Glutamatergic neuron (in vitro differentiated cells): ENCODE measurements at places on chromosomes 4 and X.

- DNase-seq, result peak; percentile 70
Measured at GRCh38 chrX:152821145-152821765, 9.3 kb downstream of the CETN2 start.

DNA sequence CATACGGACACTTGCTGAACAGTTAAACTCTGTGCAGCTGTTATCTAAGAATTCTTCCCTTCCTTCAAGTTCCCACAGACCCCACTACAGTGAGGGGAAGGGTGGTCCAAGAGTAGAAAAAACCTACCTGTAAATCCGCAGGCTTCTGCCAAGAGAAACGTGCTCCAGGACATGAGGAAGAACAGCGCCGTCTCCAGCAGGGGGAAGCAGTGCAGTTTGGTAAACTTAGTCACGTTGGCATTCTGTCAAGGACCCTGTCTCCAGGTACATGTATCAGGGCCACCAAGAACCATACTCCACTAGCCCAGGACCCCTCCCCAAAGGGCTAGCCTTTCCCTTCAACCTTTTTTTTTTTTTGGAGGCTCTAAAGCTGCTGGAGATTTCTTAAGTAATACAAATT, 79.9 kb downstream of the CHST7 start:
- DNase-seq, result peak; percentile 15

DNA sequence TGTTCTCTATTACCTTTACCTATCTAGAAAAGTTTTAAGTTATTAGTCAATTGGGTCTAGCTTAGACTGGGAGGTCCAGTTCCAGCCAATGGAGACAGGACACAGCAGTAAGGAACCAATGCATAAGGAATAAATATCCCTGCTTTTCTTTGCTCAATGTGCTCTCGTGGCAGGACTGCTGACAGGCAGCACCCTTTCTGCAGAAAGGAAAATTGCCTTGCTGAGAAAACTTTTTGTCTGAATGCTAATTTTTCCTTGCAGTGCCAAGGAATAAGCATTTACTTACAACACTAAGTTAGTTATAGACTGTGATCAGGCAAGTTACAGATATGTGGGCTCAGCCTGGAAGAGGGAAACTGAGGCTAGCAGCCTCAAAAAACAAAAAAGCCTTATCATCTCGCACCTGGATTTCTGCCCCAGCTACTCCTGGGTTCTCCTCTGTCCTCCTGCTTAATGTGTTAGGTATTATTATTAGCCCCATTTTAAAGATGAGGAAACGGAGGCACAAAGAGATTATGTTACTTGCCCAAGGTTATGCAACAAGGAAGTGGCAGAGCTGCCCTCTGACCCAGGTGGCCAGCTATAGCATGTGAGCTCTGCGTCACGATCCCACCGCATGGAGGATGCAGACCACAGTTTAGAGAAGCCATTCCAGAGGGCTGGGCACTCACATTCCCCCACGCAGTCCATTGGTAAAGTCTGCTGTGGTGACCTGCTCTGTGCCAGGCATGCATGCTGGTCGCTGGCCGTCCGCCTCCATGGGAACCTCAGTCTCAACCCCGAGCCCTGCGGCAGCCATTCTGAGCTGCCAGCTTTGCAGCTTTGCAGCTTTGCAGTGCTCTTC, 40.5 kb upstream of the C4orf50 start:
- no peak for DNase-seq

DNA sequence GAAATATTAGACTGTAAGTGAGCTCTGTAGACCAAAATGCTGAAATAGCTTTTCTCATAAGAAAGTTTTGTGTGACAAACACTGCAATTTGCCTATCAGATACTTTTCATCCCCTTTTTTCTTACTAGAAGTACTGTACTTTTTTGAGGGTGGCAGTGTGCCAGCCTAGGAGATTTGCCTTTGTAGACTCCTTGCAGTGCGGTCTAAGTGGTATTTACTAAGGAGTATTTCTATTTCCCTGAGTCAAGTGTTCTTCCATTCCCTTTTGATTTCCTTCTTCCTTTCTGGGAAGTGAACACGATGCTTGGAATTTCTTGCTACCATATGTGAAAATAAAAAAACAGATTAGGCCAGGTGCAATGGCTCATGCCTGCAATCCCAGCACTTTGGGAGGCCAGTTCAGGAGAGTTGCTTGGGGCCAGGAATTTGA, 34.6 kb downstream of the PDLIM5 start:
- DNase-seq, result no peak

- peak; percentile 27 for DNase-seq
Measured at GRCh38 chr4:147924604-147925412, 192.9 kb downstream of the ARHGAP10 start.

GRCh38 chrX:74452199-74452481, 30.8 kb downstream of the SLC16A2 start:
- no peak for DNase-seq

DNA sequence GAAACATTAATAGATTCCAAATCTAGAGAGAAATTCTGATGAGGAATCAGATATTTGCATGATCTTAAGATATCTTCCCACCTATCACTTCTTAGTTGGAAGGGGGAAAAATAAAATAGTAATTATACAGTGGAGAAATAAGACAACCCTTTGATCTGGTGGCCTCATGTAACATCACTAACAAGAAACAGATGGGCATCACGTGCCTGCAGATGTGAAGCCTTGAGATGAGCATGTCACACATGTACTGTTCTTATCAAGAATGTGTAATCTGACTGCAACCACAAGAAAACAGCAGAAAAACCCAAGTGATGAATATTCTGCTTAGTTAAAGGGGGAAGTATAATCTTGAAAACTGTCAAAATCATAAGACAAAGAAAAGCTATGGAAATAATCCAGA, 31.4 kb upstream of the NKX6-1 start:
- no peak for DNase-seq

DNA sequence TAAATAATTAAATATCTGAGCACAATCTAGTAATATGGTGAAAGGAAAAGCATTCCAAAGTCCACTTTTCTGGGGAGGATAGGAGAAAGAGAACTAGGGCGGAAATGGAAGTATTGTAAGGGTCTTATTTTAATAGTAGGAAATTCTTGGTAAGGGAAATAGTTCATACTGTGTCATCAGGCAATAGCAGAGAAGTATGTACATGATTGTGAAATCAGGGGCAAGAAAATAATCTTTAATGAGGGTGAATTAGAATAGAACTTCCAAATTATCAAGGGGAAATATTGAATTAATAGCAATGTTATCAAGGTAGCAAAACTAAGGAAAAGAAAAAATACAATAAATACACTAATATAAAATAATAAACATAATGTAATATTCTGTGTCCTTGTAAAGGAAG, 14.8 kb downstream of the GIMD1 start:
- no peak for DNase-seq

DNA sequence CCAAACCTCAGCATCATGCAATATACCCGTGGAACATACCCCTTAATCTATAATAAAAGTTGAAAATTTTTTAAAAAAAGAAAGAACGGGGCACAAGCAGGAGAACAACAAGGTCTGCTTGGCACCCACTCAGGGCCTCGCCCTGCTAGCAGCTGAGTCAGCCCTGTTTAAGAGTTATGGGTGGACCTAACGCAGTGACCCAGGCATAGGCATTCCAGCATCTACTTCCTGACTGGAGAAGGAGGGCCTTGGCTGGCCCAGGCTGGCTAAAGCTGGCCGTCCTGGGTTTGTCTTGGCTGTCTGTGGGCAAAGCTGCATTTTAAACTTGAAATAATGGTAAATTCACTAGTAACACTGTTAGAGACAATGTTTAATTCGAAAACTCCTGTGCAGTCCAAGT, 236.7 kb upstream of the PGRMC2 start:
- DNase-seq, result no peak

GRCh38 chr4:78592088-78592783, 40.7 kb downstream of the ANXA3 start:
- no peak for DNase-seq

- DNase-seq, result no peak
Measured at GRCh38 chrX:132393485-132393884, 95.4 kb downstream of the MBNL3 start.

- DNase-seq, result no peak
Measured at GRCh38 chr4:162046135-162046534, 117.7 kb downstream of the FSTL5 start.

- DNase-seq, result no peak
Measured at GRCh38 chrX:151515237-151515636, 48.2 kb upstream of the PASD1 start.

- no peak for DNase-seq
Measured at GRCh38 chrX:104469771-104470170, 96.2 kb upstream of the IL1RAPL2 start.

DNA sequence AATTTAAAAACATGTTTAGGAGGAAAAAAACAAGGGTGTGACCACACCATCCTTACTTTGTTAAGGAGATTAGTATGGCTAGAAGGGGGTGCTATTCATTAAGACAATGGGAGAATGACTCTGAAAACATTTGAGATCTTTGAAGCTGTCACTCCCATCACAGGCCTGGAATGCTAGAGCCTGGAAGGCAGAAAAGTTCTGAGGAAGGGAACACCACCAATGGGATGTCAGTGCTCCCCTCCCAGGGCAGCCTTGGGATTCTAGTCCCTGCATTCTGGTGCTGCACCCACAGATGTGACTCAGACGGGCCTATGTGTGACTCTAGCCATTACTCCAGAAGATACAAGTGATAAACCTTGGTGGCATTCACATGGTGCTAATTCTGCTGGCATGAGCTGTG, 162.2 kb upstream of the ANXA10 start:
- no peak for DNase-seq
